ENCODE measurements at places on chromosomes 6 and 20.

DNA sequence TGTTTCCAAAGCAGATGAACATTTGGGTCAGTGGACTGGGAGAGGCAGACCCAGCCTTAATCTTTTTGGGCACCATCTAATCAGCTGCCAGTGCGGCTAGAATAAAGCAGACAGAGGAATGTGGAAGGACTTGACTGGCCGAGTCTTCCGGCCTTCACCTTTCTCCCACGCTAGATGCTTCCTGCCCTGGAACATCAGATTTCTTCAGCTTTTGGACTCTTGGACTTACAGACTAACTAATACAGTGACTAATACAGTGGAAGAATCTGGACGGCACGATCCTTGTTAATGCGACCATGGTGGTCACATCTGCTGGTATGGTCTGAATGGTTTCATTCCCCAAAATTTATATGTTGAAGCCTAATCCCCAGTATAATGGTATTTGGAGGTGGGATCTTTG is 122.6 kb upstream of the NXT1 start:
- no peak for DNase-seq

DNA sequence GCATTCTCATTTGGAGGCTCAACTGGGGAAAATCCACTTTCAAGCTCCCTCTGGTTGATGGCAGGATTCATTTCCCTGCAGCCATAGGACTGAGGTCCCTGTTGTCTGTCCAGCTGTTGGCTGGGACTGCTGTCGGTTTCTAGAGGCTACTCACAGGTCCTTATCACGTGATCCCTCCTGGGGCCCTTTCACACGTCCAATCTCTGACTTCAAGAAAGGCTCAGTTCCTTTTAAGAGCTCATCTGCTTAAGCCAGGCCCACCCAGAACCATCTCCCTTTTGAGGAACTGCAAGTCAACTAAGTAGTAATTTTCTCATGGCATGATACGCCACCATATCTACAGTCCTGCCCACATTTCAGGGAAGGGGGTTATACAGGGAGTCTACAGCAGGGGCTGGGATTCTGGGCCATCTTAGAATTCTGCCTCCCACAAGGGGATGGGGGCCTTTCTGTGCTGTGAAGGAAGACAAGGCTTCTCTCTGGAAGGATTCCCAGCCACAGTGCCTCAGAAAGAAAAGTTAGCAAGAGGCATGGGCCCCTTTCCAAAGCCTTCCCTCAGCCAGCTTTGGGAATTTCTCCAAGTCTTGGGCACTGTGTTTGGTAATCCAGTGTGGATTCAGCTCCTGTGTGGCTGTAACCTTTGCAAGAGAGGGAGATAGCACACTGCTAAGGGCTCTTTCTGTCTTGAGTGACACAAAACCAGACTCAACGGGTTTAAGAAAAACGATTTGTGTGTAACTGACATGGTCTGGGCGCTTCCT is 66.4 kb downstream of the CTCFL start:
- DNase-seq = no peak

DNA sequence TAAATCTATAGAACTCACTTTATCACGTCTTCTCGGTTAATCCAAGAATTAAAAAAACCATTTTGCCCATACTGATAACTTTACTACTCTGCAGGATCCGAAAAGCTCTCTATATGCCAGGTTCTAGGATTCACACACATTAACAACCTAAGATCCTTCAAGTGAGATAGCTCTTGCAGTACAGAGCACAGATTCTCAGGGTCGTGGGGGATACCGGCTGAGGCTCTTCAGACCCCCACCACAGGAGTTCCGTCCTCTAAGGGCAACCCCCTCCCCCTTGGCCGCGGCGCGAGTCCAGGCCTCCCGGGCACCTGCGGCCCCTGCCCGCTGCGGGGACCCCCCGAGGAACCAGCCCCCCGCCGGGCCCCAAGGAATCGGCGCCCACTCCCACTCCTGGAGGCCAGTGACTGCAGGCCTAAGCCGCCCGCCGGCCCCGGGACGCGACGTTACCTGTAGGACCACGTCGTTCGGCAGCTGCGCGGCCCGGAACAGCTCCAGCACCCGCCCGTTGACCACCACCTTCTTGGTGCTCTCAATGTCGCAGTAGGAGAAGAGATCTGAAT is 892 bp downstream of the REPS1 start:
- no peak for DNase-seq

DNA sequence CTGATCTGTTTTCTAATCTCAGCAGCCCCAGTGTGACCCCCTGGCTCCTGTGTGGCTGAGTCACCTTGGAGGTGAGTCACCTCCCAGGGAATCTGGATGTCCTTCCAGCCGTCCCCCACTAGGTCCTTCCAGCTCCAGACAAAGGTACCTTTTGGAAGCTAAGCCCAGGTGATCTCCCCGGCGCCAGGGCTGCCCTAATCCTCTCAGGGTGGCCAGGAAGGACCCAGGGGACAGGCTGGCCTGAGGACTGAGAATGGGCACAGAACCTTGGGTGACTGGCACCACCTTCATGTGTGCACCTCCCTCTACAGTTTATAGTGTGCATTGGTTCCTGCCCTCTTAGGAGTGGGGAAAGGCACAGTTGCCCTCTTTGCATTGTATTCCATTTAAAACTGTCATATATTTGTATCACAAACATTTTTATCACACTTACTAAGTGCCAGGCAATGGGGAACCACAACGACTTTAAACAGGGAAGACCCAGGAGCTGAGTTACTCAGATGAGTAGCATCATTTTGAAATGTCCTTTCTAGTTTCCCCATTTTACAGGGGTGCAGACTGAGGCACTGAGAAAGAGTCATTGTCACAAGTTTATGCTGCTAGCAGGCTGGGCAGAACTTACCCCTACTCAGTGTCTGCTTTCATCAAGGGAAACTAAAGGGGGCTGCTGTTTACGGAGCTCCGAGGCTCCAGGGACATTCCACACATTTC is 2.6 kb upstream of the BPIFB4 start:
- DNase-seq = no peak

- no peak for DNase-seq
Observed at GRCh38 chr6:40473026-40473425, 114.1 kb downstream of the LRFN2 start.

DNA sequence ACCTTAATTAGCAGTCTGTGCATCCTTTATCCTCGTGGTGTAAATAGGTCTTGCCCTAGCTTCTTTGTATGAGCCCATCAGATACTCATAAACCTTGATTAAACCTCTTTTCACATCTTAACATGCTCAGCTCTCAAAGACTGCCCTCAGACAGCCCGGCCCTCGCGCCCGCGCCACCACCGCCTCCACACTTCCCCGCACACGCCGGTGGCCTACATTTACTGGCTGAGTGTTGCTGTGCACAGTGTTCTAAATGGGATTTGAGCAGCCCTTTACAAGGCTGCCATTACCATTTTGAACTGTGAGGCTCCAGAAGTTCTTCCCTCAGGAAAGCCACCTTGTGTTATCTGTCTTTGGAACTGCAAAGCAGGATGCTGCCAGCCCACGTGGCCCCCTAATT is 63.0 kb upstream of the INSM1 start:
- DNase-seq = no peak

- no peak for DNase-seq
Observed at GRCh38 chr6:4861564-4861963, 85.4 kb downstream of the CDYL start.

DNA sequence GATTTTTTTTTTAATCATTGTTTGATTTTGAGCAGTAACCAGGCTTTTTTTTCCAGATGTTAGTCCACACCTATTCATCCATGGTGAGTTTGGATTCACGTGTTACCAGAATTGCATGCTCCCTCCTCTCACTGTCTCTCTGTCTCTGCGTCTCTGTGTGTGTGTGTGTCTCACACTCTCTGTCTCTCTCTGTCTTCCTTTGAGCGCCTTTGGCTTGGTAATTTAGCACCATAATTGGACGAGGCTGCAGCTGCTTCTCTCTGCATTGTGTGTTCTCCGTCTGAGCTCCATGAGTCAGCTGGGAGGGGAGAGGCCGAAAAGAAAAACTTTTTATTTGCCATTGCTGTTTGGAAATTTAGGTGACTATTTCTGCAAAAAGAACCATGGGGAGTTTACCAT is 3.4 kb downstream of the TFAP2B start:
- DNase-seq = no peak

DNA sequence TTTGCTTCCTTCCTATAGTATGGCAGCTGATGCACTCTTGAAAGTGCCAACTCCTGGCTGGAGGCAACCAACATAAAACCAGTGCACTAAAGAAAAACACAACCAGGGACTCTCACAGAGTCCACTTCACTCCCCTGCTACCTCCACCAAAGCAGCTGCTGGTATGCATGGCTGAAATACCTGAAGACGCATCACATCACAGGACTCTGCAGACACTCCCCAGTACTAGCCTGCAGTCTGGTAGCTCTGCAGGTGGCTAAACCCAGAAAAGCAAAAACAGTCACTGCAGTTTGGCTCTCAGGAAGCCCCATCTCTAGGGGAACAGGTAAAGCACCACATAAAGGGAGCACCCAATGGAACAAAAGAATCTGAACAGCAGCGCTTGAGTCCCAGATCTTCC is 473.0 kb upstream of the SPTLC3 start:
- no peak for DNase-seq

DNA sequence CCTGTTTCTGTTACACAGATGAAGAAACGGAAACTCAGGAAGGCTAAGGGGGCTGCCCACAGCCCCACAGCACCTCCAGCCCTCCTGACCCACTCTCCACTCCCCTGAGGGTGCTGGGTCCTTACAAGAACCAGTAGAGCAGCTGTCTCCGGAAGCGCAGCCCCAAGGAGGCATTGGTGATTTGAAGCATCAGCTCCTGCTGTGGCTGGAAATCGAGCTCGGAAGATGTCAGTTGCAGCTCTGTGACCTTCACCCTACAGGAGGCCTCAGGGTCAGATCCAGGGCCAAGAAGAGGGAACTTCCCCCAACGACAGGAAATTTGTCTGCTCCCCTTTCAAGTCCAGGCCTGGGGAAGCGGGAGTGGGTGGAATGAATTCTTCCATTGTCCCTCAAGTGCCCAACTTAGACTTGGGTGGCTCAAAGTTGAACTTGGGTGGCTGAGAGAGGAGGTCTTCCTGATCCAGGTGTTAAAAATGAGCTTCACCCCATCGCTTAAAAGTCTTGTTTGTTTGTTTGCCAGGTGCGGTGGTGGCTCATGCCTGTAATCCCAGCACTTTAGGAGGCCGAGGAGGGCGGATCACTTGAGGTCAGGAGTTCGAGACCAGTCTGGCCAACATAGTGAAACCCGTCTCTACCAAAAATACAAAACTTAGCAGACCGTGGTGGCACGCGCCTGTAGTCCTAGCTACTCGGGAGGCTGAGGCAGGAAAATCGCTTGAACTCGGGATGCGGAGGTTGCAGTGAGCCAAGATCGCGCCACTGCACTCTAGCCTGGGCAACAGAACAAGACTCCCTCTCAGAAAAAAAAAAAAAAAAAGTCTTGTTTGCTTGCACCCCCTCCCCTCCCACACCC is 1.9 kb downstream of the PLTP start:
- no peak for DNase-seq

DNA sequence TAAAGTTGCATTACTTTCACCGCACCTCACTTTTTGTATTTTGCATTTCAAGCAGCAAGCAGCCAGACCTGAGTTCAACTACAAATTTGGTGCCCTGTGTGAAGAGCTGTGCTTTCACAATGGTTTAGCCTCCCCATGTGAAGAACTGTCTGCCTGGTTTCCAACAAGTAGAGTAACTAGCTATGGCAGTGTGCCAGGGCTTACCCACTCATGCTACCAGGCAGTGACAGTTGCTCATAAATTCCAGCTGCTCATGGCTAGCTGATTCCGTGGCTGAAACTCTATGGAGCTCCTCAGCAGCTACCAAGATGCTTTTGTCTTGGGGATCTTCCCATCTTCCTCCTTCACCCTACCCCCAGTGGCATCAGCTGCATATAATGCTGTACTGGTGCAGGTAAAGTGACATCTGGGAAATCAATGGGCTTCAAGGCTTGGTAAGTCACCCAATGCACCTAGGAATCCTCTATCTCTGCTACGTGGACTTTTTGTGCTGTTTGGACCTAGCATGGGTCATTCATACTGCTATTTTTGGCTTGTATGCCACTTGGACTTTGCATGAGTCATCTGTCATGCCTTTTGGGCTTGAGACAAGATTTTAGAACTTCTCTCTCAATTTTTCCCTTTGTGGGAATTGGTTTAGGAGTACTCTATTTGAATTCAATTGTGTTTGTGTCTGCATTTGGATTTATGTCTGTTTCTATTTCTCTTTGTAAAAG is 176.5 kb upstream of the GJE1 start:
- no peak for DNase-seq

DNA sequence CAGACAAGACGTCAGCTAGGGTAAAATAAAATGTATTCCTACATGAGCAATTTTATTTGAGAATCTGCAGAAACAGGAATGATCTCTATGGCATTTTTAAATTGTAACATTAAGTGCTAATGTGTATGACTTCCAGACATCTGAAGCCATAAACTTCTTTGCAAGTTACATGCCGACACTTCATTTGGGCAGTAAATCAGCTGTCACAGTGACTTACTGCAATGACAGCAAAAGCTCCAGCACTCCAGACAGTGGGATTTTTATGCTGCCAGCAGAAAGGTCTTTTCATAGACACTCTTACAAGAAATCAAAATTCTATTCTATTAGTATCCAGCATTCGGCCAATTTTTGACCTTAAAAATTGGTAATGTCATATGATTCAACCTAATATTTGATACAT is 156.3 kb upstream of the SNX9 start:
- DNase-seq = no peak

Data from stimulated activated naive CD4-positive, alpha-beta T cell treated with Interleukin-2 at 50 U/mL for 16 hours (primary cell).